Pulmonary artery endothelial cell (primary cell): ENCODE measurements at places on chromosomes 13 and 19. TPM values are rescaled to one million over a fixed set of nuclear protein-coding genes. Genes with fewer than 3 reads are reported as not detected.

Gene ZNF90
- total RNA-seq = 0.66 and 1.8 TPM in 2 replicates

Gene KLK12
- not detected in 2 replicates for total RNA-seq

Gene OXGR1
- not detected in 2 replicates for total RNA-seq

Gene CYP2A6
- total RNA-seq = not detected in 2 replicates

Gene DIRAS1
- under 0.01 and 0.04 TPM in 2 replicates for total RNA-seq

Gene CDC34
- 97.0 and 108 TPM in 2 replicates for total RNA-seq

Gene CEACAM3
- total RNA-seq = not detected in 2 replicates

Gene GRIK5
- total RNA-seq = 2.2 and 5.7 TPM in 2 replicates

Gene SIGLEC5
- total RNA-seq = not detected in 2 replicates

Gene CYP2F1
- total RNA-seq = not detected in 2 replicates

Gene CBY2
- total RNA-seq = not detected in 2 replicates

Gene MEX3D
- total RNA-seq = 90.1 and 97.9 TPM in 2 replicates

Gene CATSPERD
- not detected in 2 replicates for total RNA-seq

Gene SGCG
- 0.07 TPM in 1 of 2 replicates, not detected in the other for total RNA-seq

Gene ZNF345
- total RNA-seq = 2.1 and 2.4 TPM in 2 replicates

Gene CACNG7
- total RNA-seq = 0.04 and 0.13 TPM in 2 replicates

Gene ZFR2
- not detected in 2 replicates for total RNA-seq

Gene TMPRSS9
- not detected in 2 replicates for total RNA-seq

Gene CEACAM20
- not detected in 2 replicates for total RNA-seq

Gene SH2D3A
- total RNA-seq = 0.04 and 0.20 TPM in 2 replicates

Gene ADGRE3
- total RNA-seq = not detected in 2 replicates

Gene PSG2
- not detected in 2 replicates for total RNA-seq

Gene CPB2
- not detected in 2 replicates for total RNA-seq

Gene MBD3L3
- total RNA-seq = not detected in 2 replicates

Gene GTF3A
- 106 and 125 TPM in 2 replicates for total RNA-seq

Gene MEIOSIN
- not detected in 2 replicates for total RNA-seq

Gene MIER2
- 20.1 and 31.0 TPM in 2 replicates for total RNA-seq

Gene SIAH3
- total RNA-seq = not detected in 2 replicates

Gene IGSF23
- 0.25 and 0.46 TPM in 2 replicates for total RNA-seq
